ENCODE measurements at places on chromosomes 16 and 17.

DNA sequence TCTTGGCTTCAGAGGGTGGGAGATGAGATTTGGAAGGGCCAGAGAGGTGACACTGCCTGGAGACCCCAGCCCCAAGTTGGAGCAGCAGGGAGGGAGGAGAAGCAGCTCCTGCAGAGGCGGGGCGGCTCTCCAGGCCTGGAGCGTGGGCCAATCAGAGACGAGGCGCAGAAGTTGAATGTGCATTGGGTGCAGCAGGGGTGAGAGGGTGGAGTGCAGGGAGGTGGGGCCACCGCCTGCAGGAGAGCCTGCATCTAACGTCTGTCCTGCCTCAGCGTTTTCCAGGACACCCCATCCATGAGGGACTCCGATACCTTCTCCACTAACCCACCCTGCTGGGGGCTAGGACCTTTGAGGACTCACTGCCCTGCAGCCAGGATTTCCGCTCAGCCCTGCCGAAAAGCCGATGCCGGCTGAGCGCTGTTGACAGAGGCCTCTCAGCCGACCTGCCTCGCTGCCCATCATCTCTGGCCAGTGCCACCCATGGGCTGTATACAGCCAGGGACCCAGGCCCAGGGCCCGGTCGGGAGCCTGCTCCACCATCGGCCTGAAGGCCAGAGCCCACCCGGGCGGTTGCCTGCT, 146.2 kb downstream of the ENGASE start:
- peak; percentile 53 for DNase-seq
- no peak overlapping the region for H3K27ac ChIP-seq
- no peaks in the 10 kb centered on the region for H3K36me3 ChIP-seq
- no peaks in the 10 kb centered on the region for H3K4me1 ChIP-seq
- H3K27me3 ChIP-seq: no peaks in the 10 kb centered on the region

DNA sequence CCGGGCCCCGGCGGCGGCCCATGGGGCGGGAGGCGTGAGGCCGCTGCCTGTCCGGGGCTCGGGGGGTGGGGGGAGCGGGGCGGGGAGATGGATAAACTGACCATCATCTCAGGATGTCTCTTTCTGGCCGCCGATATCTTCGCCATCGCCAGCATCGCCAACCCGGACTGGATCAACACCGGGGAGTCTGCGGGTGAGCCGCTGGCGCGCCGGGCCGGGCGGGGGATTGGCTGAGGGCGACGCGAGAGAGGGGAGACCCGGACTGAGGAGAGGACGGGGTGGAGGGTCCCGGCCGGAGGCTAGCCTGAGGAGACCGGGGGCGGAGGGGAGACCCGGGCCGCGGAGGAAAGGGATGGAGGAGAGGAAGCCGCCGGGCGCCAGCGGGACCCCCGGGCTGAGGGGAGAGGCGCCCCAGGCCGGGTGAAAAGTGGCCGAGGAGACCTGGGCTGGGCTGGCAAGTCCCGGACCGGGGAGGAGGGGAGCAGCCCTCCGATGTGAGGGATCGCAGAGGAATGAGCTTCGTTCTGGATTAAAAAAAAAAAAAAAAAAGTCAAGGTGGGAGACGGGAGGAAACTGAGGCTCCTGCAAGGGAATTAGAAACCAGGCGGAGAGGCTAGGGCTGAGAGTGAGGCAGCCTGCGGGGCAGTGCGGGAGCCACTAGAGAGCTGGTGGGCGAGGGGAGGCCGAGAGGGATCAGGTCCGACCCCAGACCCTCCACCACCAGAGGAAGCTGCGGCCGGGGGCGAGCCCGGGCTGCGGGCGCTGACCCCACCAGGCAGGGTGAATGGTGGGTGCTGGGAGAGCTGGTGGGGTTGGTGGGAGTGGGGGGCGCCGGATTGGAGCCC, 526 bp downstream of the MOSMO start:
- no peaks in the 10 kb centered on the region for H3K36me3 ChIP-seq
- H3K27ac ChIP-seq: no peak overlapping the region
- H3K4me3 ChIP-seq: peak overlapping the region; percentile 90

DNA sequence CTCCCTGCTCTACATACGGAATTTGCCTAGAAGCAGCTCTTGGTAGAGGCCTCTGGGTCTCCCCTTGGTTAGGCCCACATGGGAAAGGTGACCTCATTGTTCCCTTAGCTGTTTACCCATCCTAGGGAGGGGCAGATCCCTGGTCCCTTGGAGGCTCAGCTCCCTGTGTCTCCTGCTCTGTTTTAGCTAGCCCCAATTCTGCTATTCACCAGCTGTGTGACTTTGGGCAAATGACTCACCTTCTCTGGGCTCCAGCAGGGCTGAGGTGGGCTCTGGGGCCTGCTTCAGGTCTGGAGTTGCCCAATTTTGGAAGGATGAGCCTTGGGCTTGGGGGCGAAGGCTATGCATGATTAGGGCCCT, 3.9 kb downstream of the ABCC3 start:
- DNase-seq: no peak
- H3K36me3 ChIP-seq: no peaks in the 10 kb centered on the region
- no peak overlapping the region for H3K4me3 ChIP-seq
- no peak overlapping the region for H3K27ac ChIP-seq
- H3K27me3 ChIP-seq: peaks cover 80% of the 10 kb centered on the region

DNA sequence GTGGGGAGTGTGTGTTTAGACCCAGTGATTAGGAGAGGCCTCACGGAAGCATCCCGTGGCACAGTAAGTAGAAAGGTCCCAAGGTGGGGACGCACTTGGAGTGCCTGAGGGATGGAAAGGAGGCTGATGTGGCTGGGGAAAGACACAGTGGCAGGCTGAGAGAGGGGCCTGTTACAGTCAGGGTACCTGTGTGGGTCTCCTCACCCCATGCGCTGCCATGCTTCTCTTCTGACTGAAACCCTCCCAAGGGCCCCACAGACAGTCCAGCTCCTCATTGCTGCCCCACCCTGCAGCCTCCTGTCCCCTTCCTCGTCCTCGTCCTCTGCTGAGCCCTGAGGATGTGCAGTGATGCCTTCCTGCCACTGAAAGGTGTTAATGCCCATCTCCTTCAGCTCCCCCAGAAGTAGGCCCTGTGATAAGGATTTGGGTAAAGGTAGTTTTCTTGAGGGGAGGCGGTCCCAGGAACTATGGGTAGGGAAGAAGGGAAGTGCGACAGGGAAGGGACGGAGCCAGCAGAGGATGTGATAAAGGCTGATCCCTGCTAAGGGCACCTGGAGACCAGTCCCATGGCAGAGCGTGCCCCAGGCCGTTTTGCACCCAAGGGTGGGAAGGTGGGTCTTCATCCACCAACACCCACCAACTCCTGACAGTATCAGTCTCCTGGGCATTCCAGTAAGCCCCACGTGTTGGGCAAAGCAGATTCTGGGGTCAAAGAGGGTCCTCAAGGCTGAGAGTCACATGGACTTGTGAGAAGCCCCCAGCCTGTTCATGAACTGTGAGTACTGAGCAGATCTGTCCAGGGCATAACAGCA, 237.2 kb downstream of the GSG1L start:
- peaks cover 5% of the 10 kb centered on the region for H3K27me3 ChIP-seq
- no peaks in the 10 kb centered on the region for H3K4me1 ChIP-seq
- no peak for DNase-seq
- no peak overlapping the region for H3K4me3 ChIP-seq
- no peaks in the 10 kb centered on the region for H3K36me3 ChIP-seq

GRCh38 chr16:27464626-27465482, 62.9 kb downstream of the IL21R start:
- no peak overlapping the region for H3K4me3 ChIP-seq
- H3K27ac ChIP-seq: no peak overlapping the region
- no peaks in the 10 kb centered on the region for H3K27me3 ChIP-seq
- DNase-seq: no peak

GRCh38 chr17:40909351-40909750, 24.3 kb upstream of the KRT20 start:
- no peaks in the 10 kb centered on the region for H3K36me3 ChIP-seq
- no peak overlapping the region for H3K27ac ChIP-seq
- H3K27me3 ChIP-seq: no peaks in the 10 kb centered on the region
- no peaks in the 10 kb centered on the region for H3K4me1 ChIP-seq

- no peaks in the 10 kb centered on the region for H3K27me3 ChIP-seq
- H3K27ac ChIP-seq: no peak overlapping the region
- no peaks in the 10 kb centered on the region for H3K36me3 ChIP-seq
- H3K4me3 ChIP-seq: no peak overlapping the region
Measured at GRCh38 chr16:24002619-24003018, 166.8 kb downstream of the PRKCB start.

DNA sequence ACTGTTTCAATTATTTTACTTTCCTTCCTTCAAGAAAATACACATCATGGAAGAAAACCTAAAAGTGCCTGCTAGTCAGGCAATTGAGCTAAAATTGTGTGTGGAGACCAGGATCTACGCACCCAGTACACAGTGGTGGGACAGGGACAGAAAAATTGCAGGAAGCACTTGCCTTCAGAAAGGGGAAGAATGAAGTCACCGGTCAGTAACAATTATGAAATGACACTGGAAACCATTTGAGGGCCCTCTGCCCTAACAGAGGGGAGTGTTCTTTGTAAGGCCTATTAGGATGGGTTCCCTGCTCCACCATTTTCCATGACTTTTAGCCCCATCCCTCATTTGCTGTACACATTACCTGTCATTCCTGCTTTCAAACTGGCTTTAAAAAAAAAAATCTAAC, 4.5 kb upstream of the PHAF1 start:
- peaks cover 2% of the 10 kb centered on the region for H3K4me1 ChIP-seq
- no peaks in the 10 kb centered on the region for H3K36me3 ChIP-seq
- no peak for DNase-seq
- no peak overlapping the region for H3K4me3 ChIP-seq

GRCh38 chr17:19753661-19754463, 5.8 kb upstream of the ALDH3A1 start:
- no peak overlapping the region for H3K27ac ChIP-seq
- H3K4me1 ChIP-seq: peaks cover 3% of the 10 kb centered on the region
- H3K36me3 ChIP-seq: no peaks in the 10 kb centered on the region
- H3K27me3 ChIP-seq: no peaks in the 10 kb centered on the region
- H3K4me3 ChIP-seq: no peak overlapping the region

GRCh38 chr16:14121142-14121541, 50.0 kb downstream of the MRTFB start:
- no peak for DNase-seq
- no peak overlapping the region for H3K4me3 ChIP-seq
- H3K36me3 ChIP-seq: no peaks in the 10 kb centered on the region
- peaks cover 5% of the 10 kb centered on the region for H3K4me1 ChIP-seq
- H3K27ac ChIP-seq: no peak overlapping the region

DNA sequence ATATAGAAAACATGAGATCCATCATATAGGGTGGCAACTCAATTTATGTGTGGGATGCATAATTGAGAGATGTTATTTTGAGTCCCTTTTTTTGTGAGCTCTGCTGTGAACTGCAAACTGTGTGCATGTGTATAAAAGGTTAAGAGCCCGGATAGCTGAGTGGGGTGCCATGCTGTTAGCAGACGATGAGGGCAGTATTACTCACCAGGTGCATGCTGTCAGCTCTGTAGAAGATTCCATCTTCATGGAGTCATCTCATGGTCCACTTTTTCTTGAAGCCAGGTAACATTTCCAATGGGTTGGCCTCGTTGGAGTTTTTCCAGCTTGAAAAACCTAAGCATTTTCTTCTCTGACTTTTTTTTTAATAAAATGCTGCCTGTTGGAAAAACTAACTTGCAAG, 43.0 kb upstream of the RHBDL3 start:
- no peak overlapping the region for H3K4me3 ChIP-seq
- no peak for DNase-seq
- H3K4me1 ChIP-seq: peaks cover under 1% of the 10 kb centered on the region
- H3K27ac ChIP-seq: no peak overlapping the region
- no peaks in the 10 kb centered on the region for H3K27me3 ChIP-seq
